Upper lobe of left lung (tissue), 6 donors: ENCODE measurements at places on chromosomes 11 and 22. TPM values are rescaled to one million over a fixed set of nuclear protein-coding genes. Genes with fewer than 3 reads are reported as not detected.

DNA sequence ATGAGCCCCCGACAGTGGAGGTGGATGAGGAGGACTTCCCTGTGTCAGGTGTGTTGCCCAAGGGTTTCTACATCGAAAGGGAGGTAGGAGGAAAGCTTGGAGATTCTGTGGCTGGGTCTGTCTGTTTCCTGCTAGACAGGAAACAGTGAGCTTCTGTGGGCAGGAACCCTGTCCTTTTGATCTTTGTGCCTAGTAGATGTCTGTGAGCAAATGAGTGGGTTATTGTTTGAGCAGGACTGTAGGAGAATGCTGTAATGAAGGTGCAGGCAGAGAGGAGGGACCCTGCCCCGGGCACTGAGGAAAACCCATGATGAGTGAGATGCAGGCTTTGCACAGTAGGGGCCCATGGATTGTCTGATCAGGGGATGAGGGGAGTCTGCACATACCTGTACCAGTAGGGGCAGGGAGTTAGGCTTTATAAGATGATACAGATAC is 14.0 kb downstream of the USP35 start:
- peaks cover 8% of the 10 kb centered on the region for H3K4me1 ChIP-seq
- no peak for DNase-seq
- H3K27ac ChIP-seq = peak overlapping the region; percentile 8
- H3K36me3 ChIP-seq = peaks cover 15% of the 10 kb centered on the region

- no peaks in the 10 kb centered on the region for H3K27me3 ChIP-seq
- no peak for DNase-seq
- no peak overlapping the region for H3K27ac ChIP-seq
- H3K36me3 ChIP-seq = peaks cover 4% of the 10 kb centered on the region
- peaks cover 27% of the 10 kb centered on the region for H3K4me1 ChIP-seq
- H3K4me3 ChIP-seq = no peak overlapping the region
Measured at GRCh38 chr22:46290843-46291785, 5.6 kb upstream of the GTSE1 start.

- DNase-seq = no peak
- no peaks in the 10 kb centered on the region for H3K27me3 ChIP-seq
- peaks cover 64% of the 10 kb centered on the region for H3K4me1 ChIP-seq
Measured at GRCh38 chr22:46047841-46048595, 71.1 kb upstream of the WNT7B start.

DNA sequence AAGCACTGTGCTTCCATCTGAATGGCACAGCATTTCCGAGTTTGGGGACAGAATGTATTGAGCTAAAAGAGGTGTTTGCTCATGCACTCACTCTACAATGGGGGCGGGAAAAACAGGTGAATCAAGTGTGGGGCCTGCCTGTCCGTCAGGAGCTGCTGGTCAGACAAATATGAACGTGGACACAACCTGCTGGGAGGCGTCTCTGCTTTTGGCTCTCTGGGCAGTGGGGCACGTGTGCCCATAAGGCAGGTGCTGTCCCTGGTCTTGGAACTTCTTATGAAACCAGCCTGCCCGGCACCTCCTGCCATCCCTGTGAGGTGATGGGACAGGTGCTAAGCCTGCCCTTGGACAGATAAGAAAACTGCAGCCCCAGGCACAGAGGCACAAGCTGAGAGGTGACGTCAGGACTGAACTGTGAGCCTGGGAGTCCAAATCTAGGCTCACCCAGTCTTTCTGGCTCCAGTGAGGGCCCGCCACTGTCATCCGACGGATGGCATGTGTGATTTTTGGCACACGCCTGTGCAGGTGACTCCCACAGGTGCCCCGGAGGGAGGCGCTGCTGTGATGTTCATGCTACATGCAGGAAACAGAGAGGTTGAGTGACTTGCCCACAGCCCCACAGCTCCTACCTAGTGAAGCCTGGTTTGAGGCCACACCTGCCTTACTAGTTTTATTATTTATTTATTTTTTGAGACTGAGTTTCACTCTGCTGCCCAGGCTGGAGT is 51.6 kb downstream of the SMIM38 start:
- no peaks in the 10 kb centered on the region for H3K36me3 ChIP-seq
- DNase-seq = no peak
- no peaks in the 10 kb centered on the region for H3K4me1 ChIP-seq
- no peak overlapping the region for H3K4me3 ChIP-seq
- peak overlapping the region; percentile 54 for H3K27ac ChIP-seq

- peaks cover 14% of the 10 kb centered on the region for H3K4me1 ChIP-seq
- DNase-seq = peak; percentile 96
- peak overlapping the region; percentile 63 for H3K4me3 ChIP-seq
- no peaks in the 10 kb centered on the region for H3K27me3 ChIP-seq
- H3K27ac ChIP-seq = peak overlapping the region; percentile 86
Measured at GRCh38 chr22:18001040-18001893, 23.1 kb downstream of the MICAL3 start.

DNA sequence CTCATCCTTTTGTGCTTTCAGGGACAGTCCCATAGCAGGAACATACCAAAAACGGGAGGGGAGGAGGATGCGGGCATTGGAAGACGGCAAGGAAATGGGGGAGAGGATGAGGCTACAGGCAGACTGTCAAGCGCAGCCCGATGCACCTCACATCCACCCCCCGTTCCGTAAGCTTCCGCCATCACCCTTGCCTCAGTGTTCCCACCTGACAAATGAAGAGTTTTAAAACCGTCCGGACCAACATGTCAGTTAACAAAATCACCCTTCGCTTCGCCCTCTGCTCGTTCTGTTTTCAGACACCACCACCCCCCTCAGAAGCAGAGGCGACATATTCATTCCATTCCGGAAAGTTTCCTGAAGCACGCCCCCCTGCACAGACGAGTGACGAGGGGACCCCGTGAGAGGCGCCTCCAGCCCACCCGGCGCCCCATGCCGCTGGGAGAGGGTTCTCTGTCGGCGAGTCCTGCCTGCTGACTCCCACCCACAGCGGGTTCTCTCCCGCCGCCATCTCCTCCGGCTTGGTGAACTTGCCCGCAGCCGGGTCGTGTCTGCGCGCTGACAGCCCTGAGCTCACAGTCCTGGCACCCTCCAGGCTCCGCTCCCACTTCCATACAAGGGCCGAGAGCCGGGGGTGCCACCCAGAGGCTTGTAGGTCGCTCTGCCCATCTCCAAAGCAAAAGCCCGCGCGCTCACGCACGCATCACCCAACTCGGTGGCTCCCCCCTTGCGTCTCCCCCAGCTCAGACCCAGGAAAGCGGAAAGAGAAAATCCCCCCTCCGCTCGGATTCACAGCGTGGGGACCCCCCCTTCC is 1.5 kb downstream of the IGSF9B start:
- H3K27me3 ChIP-seq = peaks cover 3% of the 10 kb centered on the region
- no peak overlapping the region for H3K27ac ChIP-seq
- no peak overlapping the region for H3K4me3 ChIP-seq
- H3K36me3 ChIP-seq = no peaks in the 10 kb centered on the region
- no peak for DNase-seq

DNA sequence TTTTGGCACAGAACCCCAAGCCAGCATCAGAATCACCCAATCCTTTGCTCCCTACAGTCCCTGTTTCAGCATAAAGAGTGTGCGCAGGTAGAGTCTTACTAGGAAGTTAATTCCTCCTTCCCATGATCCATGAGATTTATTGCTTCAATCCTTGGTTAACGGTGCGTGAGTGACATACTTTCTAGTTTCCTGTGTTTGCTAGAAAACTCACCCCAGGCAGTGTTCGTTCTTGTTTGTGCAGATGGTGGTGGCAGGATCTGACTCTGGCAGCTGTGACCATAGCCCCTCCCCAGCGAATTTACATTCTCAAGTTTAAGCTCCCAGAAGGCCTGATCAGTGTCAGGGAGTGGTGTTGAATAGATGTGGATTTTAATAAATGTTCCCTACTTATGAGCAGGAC is 106.7 kb upstream of the CCT8L2 start:
- H3K4me1 ChIP-seq = no peaks in the 10 kb centered on the region
- DNase-seq = no peak
- H3K27me3 ChIP-seq = no peaks in the 10 kb centered on the region
- no peak overlapping the region for H3K27ac ChIP-seq
- H3K4me3 ChIP-seq = no peak overlapping the region

The RASSF7 gene
- 110 TPM for total RNA-seq

- peaks cover 27% of the 10 kb centered on the region for H3K4me1 ChIP-seq
- H3K27me3 ChIP-seq = no peaks in the 10 kb centered on the region
- H3K27ac ChIP-seq = no peak overlapping the region
- peak; percentile 37 for DNase-seq
Measured at GRCh38 chr22:24703101-24703500, 71.4 kb downstream of the PIWIL3 start.

- H3K27me3 ChIP-seq = peaks cover 40% of the 10 kb centered on the region
- no peak overlapping the region for H3K27ac ChIP-seq
Measured at GRCh38 chr22:38455530-38456271, 702 bp upstream of the KCNJ4 start.

- no peaks in the 10 kb centered on the region for H3K27me3 ChIP-seq
- no peak overlapping the region for H3K27ac ChIP-seq
- peak; percentile 45 for DNase-seq
- H3K4me1 ChIP-seq = peaks cover 7% of the 10 kb centered on the region
- no peak overlapping the region for H3K4me3 ChIP-seq
- H3K36me3 ChIP-seq = no peaks in the 10 kb centered on the region
Measured at GRCh38 chr11:2480874-2481220, 36.0 kb downstream of the KCNQ1 start.

The CAT gene
- 174 TPM for total RNA-seq

GRCh38 chr22:50542416-50542927 is 3.2 kb upstream of the KLHDC7B start:
- peak; percentile 66 for DNase-seq
- H3K4me1 ChIP-seq = peaks cover 65% of the 10 kb centered on the region
- H3K36me3 ChIP-seq = no peaks in the 10 kb centered on the region
- no peaks in the 10 kb centered on the region for H3K27me3 ChIP-seq
- H3K4me3 ChIP-seq = no peak overlapping the region

GRCh38 chr11:78784321-78785061 is 209.8 kb upstream of the NARS2 start:
- H3K27ac ChIP-seq = no peak overlapping the region
- peaks cover 3% of the 10 kb centered on the region for H3K4me1 ChIP-seq
- no peaks in the 10 kb centered on the region for H3K27me3 ChIP-seq

DNA sequence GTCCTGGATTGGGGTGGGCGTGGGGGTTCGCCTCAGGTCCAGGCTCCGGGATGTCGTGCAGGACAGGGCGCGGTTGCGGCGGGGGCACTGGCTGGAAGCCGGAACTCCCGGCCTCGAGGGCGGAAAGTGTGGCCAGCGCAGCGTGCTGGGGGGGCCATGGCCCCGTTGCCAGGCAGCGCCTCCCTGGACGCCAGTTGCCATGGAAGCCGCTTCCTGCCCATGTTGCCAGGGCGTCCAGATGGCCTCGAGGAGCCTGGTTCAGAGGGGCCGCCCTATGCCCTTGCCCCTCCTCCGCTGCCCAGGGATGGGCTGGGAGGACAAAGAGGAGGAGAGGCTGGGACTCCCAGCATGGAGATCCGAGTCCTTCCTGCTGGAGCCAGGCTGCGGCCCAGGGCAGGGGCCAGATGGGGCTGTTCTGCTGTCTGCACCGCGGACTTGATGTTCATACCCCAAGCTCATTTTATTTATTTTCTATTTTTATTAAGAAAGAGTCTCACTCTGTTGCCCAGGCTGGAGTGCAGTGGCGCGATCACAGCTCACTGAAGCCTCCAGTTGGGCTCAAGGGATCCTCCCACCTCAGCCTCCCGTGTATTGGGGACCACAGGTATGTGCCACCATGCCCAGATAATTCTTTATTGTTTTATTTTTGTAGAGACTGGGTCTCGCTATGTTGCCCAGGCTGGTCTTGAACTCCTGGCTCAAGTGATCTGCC is 4.6 kb upstream of the CCDC188 start:
- H3K4me1 ChIP-seq = peaks cover 7% of the 10 kb centered on the region
- peak overlapping the region; percentile 18 for H3K4me3 ChIP-seq
- H3K36me3 ChIP-seq = no peaks in the 10 kb centered on the region

DNA sequence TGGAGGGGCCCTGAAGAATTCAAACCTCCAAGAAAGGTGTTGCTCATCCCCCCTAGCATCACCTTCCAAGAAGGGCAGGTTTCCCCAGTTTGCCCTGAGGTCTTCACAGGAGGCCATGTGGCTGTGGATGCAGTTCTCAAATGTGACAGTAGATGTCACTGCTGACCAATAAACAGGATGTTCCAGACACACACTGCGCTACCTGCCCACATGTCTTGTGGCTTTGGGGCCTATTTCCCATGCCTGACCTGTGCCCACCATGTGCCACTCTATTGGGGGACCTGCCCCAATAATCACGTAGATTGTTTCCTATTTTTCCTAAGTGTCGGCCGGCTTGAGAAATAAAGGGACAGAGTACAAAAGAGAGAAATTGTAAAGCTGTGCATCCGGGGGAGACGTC is 4.5 kb downstream of the GSTT2 start:
- DNase-seq = no peak
- no peak overlapping the region for H3K4me3 ChIP-seq
- no peaks in the 10 kb centered on the region for H3K36me3 ChIP-seq

The TCN1 gene
- not detected for total RNA-seq

DNA sequence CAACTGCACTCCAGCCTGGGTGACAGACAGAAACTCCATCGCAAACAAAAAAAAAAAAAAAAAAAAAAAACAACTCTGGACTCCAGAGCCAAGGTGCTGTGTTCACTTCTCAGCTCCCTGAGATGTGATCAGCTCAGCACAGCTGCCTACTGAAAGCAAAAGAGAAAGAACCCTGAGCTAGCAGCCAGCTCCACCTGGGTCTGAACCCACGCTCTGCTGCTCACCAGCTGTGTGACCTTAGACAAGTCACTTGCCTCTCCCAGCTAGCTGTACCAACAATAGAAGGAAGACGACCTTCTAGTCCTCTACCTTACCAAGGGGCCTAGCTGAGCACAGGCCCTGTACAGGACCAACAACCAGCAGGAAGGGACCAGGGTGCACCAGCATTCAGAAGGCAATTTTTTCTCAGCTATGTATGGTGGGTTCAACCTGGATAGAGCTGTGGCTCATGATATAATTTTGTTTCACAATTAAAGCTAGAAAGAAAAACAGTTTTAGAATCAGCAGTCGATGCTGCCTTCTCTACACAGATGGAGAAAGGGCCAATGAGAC is 3.8 kb downstream of the DGCR2 start:
- H3K4me1 ChIP-seq = peaks cover 65% of the 10 kb centered on the region
- no peaks in the 10 kb centered on the region for H3K36me3 ChIP-seq
- H3K4me3 ChIP-seq = no peak overlapping the region
- H3K27ac ChIP-seq = no peak overlapping the region

DNA sequence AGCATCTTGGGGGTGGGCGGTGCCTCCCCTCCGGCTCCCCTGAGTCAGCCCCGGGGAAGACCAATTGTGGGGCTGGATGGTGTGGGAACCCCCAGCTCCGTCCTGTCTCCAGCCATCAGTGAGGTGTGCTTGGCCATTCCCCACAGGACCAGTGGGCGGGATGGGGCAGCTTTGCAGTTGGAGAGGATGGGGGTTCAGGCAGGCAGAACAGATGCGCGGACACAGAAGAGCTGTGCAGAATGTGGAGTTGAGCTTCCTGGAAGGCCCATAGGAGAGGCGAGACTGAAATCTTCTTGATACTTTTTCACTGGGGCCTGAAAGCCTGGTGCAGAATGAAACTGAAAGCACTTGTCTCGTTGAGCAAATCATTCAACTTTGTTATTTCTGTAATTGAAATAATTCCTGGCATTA is 23.8 kb downstream of the PARVB start:
- no peak for DNase-seq
- H3K4me3 ChIP-seq = peak overlapping the region; percentile 18
- H3K36me3 ChIP-seq = no peaks in the 10 kb centered on the region
- H3K4me1 ChIP-seq = peaks cover 23% of the 10 kb centered on the region
- peak overlapping the region; percentile 69 for H3K27ac ChIP-seq
